Hematopoietic multipotent progenitor cell treated with erythropoietin and hydrocortisone succinate and interleukin-3 and kit ligand, for 8 days (in vitro differentiated cells): ENCODE measurements at places on chromosomes 12 and 14.

GRCh38 chr12:65364046-65364445, 85.6 kb downstream of the MSRB3 start:
- DNase-seq = no peak

- DNase-seq = no peak
These were observed 90.3 kb downstream of the KCNK10 start for GRCh38 chr14:88232771-88233170.

DNA sequence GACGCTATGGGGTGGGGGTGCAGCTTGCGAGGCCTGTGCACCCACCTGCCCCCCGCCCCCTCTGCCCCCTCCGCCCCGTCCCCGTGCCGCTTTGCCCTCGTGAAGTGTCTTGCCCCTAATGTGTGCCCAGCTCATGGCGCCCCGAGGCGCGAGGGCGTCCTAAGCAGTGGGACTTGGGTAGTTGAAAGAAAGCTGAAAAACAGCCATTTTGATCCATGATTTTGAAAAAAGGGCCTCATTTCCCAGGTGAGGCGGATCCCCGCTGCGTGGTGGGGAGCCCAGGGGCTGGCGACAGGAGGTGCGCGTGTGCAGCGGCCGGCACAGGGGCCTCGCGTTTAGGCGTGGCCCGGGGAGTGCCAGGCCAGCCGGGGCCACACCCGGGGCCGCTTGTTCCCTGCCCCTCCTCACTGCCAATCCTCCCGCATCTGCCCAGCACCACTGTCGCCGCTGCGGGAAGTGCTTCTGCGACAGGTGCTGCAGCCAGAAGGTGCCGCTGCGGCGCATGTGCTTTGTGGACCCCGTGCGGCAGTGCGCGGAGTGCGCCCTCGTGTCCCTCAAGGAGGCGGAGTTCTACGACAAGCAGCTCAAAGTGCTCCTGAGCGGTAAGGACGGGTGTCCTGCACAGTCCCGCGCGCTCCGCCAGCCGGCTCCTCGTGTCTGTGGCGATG, 11.8 kb downstream of the ZFYVE21 start:
- no peak for DNase-seq

DNA sequence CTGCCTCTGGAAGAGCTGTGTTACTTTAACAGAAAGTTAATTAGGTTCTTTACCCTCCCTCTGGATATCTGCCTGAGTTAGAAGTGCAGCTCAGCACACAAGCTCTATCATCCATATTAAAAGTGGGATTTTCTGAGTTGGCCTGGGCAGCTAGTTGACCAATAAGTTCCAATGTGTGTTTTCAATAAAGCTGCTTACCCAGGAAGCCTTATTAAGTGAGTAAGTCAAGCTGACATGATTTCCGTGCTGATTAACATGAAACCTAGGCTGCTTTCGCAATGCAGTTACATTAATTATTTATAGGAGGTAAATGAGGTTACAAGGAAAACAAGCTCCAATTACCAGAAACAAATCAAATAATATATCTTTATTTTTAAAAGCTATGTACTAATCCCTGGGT, 4.8 kb downstream of the NEUROD4 start:
- DNase-seq = no peak

GRCh38 chr12:122651520-122652224, 51.5 kb downstream of the HCAR2 start:
- DNase-seq = no peak

DNA sequence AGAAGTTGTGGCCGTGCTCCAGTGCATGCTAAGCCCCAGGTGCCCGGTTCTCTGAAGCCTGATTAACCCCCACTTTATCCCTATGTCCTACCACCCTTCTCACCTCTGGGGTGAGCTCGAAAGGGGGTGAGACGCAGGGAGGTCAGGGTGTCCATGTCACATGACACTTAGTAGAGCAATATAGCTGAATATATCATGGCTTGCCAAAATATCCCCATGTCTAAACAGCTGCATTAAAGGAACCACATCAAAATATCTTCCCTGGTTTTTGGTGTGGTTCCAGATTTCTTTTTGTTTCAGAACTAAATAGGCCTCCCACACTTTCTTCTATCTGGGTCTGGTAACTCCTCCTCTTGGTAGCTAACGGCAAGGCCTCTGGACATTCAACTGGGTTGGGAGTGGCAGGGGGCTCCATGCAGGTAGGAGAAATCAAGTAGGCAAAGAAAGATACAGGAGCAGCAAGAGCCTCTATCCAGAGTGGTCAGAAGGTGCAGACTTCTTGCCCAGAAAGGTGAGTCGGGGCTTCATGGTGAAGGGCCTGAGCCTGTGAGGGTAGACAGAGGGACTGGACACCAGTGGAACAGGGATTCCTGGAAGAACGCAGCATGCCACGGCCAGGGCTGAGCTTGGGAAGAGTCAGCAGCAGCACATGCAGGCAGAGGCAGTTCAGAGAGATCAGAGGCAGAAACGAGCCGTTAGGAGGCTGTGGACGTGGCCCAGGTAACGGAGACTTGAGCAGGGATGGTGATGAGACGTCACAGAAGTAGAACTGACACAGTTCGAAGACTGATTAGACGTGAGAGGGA, 202.8 kb upstream of the DIO3 start:
- DNase-seq = no peak

GRCh38 chr12:26271889-26272492, 76.6 kb downstream of the SSPN start:
- DNase-seq = no peak

DNA sequence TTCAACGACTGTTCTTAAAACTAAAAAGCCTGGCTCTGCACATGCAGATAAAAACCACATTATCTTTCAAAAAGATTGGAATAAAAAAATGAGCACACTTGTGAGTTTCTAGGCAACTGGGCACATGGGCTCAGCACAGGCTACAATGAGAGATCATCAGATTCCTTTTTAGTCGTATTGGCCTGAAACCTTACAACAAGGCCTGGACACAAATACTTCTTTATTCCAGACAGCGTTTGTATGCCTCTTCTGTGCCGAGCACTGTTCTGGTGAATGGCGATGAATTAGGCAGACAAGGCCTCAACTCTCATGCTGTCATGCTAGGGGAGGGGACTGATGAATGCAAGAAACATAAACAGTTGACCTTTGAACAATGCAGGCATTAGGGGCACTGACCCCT, 463.0 kb downstream of the AACS start:
- DNase-seq = no peak

GRCh38 chr14:23319746-23320583, 1.3 kb upstream of the PABPN1 start:
- DNase-seq = no peak

GRCh38 chr12:109605016-109605415, 31.4 kb downstream of the MVK start:
- no peak for DNase-seq

- no peak for DNase-seq
These were observed 479.4 kb downstream of the VRK1 start for GRCh38 chr14:97276573-97276972.

DNA sequence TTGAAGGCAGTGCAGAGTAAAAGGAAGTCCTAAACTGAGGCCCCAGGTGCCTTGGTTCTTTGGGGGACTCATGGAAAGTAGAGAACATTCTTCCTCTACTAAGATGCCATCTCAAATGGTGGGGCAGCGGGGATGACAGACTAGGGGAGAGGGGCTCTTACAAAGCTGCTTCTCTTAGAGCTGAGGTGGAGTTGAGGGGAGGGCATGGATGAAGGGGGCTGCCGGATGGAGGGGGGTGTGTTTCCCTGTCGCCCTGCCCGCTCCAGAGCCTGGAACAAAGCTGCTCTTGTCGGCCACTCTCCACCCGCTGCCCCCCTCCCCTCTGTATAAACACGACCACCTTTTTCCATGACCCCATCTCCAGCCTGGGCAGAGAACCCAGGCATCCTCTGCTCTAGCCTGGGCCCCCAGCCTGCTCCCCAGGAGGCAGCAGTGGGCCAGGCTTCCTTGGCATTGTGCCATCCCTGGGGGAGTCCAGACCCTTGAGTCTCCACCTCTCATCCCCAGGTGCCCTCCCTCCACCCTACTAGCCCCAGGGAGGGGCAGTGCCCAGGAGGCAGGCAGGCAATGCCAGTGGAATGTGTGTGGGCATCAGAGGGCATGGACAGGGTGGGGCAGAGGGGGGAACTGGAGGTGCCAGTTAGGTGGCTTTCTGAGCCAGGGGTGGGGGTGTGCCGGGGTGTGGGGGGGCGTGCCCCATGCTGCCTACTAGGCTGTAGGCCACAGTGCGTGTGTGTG, 1.7 kb downstream of the RARG start:
- no peak for DNase-seq

- no peak for DNase-seq
These were observed 80.8 kb downstream of the EP400 start for GRCh38 chr12:132030367-132031038.

- DNase-seq = no peak
These were observed 71.7 kb downstream of the IPO8 start for GRCh38 chr12:30624009-30624408.

DNA sequence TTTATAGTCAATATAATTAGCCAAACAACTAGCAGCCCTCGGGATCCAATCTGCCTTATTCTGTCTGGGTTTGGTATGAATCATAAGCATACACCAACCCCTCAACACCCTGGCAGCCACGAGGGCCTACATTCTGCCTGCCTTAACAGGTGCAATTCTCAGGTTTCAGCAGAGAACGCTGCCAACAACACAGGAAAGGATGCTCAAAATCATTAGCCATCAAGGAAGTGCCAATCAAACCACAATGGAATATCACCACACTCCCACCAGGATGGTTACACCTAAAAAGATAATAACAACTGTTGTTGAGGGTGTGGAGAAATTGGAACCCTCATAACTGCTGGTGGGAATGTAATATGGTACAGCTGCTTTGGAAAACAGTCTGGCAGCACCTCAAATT, 122.8 kb downstream of the TTC7B start:
- no peak for DNase-seq
